Amniotic stem cell (primary cell): ENCODE measurements at places on chromosomes 2 and 18.

DNA sequence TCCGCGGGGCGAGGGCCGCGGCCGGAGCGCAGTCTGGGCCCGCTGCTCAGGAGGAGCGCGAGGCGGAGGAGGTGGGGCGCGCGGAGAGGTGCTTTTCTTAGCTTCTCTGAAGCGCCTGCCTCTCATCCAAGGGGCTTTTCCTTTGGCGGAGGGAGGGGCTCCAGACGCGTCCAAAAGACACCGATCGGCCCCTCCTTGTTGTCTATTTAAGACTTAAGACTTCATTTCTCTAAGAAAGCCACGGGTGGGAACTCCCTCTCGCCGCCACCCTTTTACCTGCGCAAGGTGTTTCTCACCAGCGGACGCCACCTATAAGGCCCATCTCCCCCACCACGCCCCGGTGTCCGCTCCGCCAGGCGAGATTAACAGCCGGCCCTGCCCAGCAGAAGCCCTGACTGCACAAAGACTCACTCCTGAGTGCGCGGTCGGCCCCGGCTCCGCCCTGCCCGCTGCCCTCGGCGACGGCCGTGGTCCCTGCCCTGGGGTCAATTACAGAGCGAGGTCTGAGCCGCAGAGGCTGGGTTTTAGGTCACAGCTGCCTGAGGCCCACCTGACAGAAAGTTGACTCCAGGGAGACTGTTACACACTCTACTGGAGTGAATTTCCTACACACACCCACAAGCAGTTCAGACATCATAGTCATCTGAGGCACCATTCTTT is at the start of gene DSC2:
TSS of gene DSC2 (minus strand) at position 397 of the 660 bp plus-strand sequence. CDS start 450 bp downstream, outside the sequence.
- no peak for DNase-seq

- DNase-seq: no peak
Observed at GRCh38 chr2:226652983-226653765, 146.4 kb downstream of the IRS1 start.

DNA sequence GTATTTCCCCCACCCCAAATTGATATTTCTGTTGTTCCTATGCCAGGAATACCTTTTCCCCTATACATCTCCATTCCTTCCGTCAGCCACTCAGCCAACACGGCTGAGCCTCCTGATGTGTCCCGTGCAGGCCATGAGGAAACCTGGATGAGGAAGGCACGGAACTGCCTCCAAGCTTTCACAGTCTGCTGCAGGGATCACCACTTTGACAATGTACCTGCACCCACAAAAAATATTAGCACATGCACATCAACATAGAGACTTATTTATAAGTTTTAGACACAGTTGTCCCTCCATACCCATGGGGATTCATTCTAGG is 101.4 kb upstream of the PPP1CB start:
- DNase-seq: no peak

DNA sequence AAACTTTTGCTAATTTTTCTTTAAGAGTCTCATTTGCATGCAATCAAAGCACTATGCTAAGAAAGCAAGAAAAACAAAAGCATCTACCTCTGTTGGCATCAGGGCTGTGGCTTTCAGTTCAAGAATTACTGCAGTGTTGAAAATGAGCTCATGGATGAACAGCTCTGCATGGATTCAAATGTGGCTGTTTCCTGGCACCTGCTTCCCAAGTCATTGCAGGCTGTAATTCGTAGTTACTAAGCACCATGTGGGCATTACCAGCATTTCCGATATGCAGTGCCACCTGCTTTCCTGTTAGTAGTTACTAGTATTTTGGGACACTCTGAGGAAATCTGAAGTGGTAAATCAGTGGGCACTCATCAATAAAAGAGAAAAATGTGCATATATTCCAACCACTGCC is 37.8 kb upstream of the FAM110C start:
- no peak for DNase-seq

DNA sequence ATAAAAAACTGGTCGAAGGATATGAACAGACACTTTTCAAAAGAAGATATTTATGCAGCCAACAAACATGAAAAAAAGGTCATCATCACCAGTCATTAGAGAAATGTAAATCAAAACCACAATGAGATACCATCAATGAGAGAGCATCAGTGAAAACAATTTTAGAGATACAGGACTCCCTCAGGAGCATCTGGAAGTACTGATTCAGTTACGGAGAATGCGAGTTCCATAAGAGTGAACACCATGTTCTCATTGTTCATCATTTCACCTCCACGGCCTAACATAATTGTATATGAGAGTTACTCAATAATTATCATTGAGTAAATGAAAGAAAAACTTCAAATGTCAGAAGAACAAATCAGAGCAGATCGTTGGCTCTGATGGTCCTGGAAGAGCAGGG is 140.9 kb upstream of the TANK start:
- DNase-seq: no peak

GRCh38 chr18:27869735-27870134 is 307.2 kb downstream of the CDH2 start:
- no peak for DNase-seq

DNA sequence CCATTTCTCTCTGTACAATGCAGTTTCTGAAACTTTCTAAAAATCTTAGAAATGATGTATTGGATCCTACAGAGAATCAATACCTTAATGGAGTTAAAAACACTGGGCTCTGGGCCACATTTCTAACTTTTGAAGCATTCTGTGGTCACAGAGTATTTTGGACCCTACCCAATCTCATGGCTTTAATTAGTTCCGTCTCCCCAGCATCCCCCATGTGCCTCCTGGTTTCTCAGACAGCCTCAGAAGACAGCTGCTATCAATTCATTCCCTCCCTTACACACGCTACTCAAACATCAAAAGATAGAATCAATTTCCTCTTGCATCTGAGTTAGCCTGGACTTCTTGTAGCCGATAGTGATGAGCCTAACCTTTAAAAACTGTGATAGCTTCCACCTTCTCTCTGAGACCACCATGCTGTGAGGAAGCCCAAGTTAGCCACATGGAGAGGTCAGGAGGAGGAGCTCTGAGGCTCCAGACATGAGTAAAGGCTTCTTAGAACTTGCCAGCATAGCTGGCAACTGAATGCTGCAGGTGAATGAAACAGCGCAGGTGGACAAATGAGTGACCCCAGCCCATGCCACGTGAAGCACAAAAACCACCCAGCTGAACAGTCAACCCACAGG is 10.4 kb downstream of the ADCY3 start:
- no peak for DNase-seq

DNA sequence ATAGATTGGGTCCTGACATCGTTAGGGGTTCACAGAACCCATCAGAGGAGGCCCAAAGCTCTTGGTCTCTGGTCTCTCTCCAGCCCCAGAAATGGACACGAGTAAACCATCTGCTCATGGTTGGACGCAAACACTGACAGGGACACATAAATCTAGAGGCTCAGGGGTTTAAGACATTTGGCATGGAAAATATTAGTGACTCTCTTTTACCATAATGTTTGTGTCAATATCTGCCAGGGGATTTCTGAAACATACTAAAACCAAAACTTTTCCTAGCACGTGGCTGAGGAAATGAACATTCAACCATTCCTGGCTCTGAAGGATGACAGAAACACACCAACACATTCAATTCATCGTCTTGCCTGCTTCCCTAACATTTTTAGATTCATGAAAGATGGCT is 226.2 kb downstream of the SP3 start:
- no peak for DNase-seq

GRCh38 chr2:124437811-124438210 is 412.7 kb downstream of the CNTNAP5 start:
- DNase-seq: no peak

GRCh38 chr2:32553829-32554432 is 73.9 kb upstream of the TTC27 start:
- peak; percentile 3 for DNase-seq

DNA sequence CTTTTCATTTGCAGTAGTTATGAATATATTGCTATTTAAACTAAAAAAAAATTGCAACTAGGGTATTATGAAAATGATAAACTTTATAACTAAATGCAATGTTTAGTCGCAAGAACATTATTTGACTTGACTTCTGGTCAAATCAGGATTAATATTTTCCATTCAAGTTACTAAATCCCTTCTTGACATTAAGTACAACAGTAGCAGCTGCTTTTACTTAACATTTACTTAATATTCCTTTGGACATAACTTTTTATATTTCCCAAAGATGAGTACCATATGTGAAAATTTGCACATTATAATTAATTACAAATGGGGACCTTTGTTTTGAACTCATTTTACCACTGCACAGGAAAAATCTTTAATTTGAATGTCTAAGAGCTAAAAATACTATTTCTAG is 74.0 kb downstream of the PMS1 start:
- DNase-seq: no peak

- no peak for DNase-seq
Observed at GRCh38 chr2:238139196-238140039, 950 bp downstream of the KLHL30 start.

DNA sequence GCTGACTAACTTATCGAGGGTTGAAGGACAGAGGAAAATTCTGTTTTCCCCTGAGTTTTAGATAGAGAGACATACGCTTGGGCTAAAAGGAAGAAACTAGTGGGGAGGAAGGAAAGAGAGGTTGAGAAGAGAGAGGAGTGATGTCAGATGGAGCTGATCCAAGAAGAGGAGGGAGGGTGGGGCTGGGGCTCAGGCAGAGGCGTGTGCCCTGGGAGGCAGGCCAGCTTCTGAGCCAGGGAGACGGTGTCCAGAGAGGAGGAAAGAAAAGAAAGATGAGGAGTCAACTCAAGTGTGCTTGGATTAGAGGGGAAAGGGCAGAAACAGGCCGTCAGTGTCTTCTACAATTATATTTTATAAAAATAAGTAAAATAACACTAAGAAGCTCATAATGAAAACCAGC is 56.2 kb downstream of the EMILIN2 start:
- no peak for DNase-seq

DNA sequence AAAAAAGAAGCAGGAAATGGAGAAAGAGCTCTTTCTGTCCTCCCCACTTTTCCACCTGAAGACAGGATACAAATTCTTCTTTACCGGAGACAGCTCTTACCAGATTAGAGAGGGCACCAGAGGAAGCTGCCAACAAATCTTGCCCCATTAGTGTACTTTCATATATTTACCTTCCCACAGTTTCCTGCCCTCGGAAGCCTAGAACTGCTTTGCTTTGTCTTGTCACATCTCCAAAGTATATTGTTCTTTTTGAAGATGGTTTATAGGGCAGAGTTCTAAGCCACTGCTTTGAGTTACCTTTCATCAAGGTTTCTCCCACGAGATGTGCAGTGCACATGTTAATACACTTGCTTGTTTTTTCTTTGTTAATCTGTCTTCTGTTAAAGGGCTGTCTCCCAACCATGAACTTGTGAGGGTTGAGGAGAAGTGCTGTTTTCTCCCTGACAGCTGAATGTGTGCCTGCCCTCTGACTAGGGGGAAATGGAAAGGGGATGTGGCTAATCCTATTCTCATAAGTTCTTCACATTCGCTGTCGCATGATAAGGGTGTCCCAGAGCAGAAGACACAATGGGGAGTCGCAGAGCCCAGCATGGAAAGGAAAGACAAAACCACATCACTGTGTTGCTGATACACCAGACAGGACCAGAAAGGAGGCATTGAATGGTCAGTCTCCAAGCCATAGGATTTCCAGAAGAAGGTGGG is 24.2 kb downstream of the CENPA start:
- no peak for DNase-seq

DNA sequence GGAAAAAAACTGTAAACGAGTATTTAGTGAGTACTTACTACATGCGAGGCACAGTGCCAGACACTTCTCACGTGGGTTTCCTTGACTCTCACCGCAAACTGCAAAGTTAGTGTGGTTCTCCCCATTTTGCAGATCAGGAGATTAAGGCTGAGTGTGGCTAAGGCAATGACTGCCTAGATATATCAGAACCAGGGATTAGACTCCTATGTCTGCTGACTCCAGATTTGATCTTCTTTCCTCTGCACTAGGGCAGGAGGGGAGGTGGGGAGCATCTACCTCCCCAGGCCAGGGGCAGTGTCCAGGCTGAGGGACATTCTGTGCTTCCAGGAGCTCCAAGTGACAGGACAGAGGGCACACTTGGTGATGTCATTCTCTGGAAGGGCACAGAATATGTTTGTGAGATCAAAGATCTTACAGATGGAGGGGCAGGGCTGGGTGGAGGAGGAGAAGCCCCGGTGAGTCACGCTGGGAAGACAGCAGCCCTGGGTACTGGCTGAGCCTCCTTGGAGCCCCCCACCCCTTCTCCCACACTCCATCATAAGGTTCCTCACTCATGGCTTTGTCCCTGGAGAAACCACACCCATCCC is 92.4 kb downstream of the RHOB start:
- no peak for DNase-seq

DNA sequence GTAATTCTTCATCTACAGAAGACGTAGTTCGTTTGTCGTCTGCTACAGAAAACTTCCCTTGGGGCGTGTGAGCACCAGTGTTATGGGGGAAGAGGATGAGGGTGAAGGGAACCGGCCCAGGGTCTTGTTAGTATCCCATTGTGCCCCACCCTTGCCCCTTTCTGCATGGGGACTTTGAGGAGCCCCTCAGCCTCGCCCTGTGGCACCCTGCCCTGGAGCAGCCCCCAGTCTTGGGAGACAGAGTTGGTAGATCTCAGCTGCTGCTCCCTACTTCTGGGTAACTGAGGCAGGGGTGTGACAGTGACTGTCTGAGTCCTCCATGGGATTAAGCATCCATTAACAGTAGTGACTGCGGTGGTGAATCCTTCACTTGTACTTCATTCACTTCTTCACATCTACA is 50.1 kb downstream of the RNF144A start:
- DNase-seq: no peak

- DNase-seq: no peak
Observed at GRCh38 chr2:180101846-180102245, 94.7 kb upstream of the CWC22 start.

DNA sequence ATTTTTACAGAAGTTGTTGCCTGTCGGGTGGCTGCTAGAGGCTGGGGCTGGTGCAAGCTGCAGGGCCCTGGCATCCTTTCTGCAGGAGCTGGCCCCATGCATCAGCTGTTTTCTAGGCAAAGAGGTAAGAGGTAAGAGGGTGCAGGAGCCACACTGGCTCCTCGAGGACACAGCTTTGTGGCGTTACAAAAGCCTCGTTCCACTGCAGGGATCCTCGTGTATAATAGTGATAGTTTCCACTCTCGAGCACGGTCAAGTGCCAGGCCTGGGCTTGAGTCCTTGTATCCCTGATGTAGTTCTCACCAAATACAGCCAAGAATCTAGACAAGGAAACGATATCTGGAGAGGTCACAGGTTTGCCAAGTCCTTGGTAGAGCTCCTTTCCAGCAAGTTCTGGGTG is 33.2 kb upstream of the FHOD3 start:
- no peak for DNase-seq

GRCh38 chr2:97858442-97858841 is 137.3 kb downstream of the TMEM131 start:
- DNase-seq: no peak

- no peak for DNase-seq
Observed at GRCh38 chr2:100577777-100578176, 15.0 kb downstream of the PDCL3 start.

DNA sequence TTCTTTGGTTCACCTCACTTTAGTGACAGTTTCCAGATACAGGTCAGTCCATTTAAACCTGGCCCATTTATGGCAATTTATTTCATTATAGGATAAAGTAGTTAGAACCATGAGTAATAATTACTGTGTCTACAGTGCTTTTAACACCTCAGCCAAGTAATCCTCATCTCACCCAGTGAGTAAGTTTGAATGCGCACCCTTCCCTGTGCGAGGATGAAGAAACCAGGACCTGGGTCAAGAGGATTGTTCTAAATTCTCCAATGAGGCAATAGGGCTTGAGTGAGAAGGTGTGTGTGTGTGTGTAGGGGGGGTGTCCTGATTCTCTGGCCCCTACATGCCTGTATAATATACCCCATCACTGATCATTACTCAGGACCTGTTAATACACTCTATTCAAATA is 854 bp upstream of the MYO1B start:
- no peak for DNase-seq
